ENCODE measurements at places on chromosomes 3 and 15. TPM values are rescaled to one million over a fixed set of nuclear protein-coding genes. Genes with fewer than 3 reads are reported as not detected.

Gene RYK
- total RNA-seq = 128 TPM

Gene RGMA
- total RNA-seq = 0.47 TPM

Gene SEMA5B
- total RNA-seq = not detected

Gene BCL6
- 6.2 TPM for total RNA-seq

Gene MEX3B
- 6.2 TPM for total RNA-seq

Gene ARID3B
- total RNA-seq = 1.3 TPM

Gene IL20RB
- total RNA-seq = 6.4 TPM

Gene DLL4
- total RNA-seq = not detected

DNA sequence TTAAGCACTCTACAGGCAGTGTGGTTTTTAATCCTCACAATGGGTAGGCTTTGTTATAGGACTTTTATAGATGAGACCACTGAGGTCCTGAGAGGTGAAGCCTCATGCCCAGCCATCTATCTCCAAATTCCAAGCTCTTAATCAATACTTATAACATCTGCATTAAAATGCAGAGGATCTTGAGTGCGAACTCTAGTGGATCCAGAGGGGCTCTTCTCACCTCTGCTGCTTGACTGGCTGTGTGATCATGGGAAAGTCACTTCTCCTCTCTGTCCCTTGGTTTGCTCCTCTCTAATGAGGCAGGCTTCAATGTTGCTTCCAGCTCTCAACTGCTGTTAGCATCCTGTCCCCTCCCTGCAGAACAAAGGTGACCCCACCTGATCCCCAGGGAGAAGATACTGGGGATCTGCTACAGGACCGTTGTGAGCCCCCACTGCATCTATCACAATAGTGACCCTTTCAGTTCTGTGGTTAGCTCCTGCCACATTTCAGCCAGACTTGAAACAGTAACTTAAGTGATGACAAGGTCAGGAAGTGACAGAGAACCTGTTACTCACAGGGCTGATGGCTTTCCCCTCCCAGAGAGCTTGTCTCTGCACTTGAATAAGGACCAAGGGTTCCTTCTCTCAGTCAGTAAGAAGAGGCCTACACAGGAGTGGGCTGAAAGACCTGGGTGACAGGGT, 1.3 kb downstream of the SLC27A2 start:
- DNase-seq = no peak

GRCh38 chr3:127170814-127171213, 22.1 kb upstream of the PRR23E start:
- DNase-seq = peak; percentile 66

- DNase-seq = peak; percentile 38
Observed at GRCh38 chr3:41265011-41265545, 65.8 kb downstream of the CTNNB1 start.

GRCh38 chr3:170144437-170144843, 37.1 kb downstream of the PHC3 start:
- DNase-seq = no peak

GRCh38 chr15:90264671-90265070, 801 bp upstream of the NGRN start:
- DNase-seq = peak; percentile 34

- no peak for DNase-seq
Observed at GRCh38 chr3:184564685-184565385, 3.2 kb downstream of the EPHB3 start.

GRCh38 chr15:91348752-91349500, 248.9 kb downstream of the SV2B start:
- DNase-seq = peak; percentile 25

- no peak for DNase-seq
Observed at GRCh38 chr3:33929813-33930212, 131.4 kb downstream of the PDCD6IP start.

DNA sequence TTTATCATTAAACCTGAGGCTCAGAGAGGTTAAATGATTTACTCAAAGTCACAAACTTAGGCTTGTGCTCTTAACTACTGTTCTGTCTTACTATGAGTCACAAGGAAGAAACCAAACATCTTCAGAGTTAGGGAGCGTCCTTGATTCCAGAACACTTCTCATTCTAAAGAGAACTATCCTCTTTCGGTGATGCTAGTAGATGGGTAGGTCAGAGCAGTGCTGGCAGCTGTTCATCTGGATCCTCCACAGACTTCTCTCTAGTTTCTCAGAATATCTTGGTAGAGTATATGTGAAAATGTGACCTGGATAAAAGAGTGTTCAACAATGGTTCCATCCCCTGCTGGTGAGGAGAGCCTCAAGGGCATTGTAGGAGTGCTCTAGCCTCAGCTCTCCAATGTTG, 3.3 kb downstream of the ARL6IP5 start:
- DNase-seq = no peak

- no peak for DNase-seq
Observed at GRCh38 chr3:38354588-38355330, 8.2 kb downstream of the XYLB start.

- DNase-seq = no peak
Observed at GRCh38 chr3:43081796-43082195, 24.1 kb downstream of the POMGNT2 start.

DNA sequence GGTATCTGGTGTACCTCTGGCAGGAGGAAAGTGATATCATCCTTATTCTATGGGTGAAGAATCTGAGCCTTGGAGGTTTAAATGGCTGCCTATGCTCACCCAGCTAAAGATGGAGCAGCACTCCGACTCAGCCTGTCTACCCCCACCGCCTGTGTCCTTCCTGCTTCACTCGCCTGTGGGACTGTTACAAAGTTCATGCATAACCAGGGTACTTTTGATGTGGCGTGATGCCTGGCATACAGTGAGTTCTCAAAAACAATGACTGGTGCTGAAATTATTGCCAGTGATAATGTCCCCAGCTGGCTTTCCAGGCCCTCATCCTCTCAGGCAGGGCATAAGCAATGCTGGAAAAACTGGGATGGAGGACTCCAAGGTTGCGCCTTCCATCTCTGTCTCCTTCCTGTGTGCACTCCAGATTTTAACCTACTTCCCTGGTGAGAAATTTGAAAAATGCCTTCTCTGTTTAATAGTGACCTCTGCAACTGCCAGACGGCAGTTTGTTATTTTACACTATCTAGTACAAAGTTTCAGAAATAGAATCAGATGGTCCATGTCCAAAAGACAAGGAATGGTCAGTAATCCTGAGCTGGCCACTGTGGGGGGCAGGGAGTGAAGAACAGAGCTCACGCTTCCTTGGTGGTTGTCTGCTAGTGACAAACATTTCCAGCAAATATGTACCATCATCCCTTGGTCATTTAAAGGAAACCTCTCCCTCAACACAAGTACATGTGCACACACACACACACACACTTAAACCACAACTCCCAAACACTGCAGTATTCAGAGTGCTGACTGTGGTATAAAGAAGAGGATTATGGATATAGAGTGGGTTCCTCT, 86.5 kb upstream of the NMNAT3 start:
- peak; percentile 69 for DNase-seq

All from MG63 (cell line).